ENCODE measurements at places on chromosomes 11 and 22. TPM values are rescaled to one million over a fixed set of nuclear protein-coding genes. Genes with fewer than 3 reads are reported as not detected.

DNA sequence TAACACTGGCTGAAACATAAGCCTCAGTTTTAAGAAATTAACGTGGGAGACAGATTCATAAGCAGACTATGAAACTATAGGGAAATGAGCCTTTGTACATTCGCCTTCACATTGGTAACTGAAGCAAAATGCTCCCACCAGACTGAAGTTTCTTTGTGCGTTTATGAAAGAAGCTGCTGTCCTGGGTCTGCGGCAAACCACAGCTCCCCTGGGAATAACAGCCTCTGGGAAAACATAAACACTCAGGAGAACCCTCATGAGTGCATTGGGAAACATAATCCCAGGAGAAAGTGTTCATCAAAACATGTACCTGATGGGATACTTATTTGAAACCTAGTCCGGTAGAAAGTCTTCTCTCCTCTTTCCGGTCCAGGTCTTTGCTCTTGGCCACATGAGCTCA, 193.1 kb upstream of the LARGE1 start:
- H3K4me3 ChIP-seq, result no peak overlapping the region
- no peaks in the 10 kb centered on the region for H3K36me3 ChIP-seq
- DNase-seq, result no peak
- H3K27me3 ChIP-seq, result no peaks in the 10 kb centered on the region
- no peaks in the 10 kb centered on the region for H3K4me1 ChIP-seq
- no peak overlapping the region for H3K27ac ChIP-seq

GRCh38 chr11:2781408-2782274, 81.8 kb upstream of the KCNQ1OT1 start:
- H3K4me1 ChIP-seq, result peaks cover 50% of the 10 kb centered on the region
- no peaks in the 10 kb centered on the region for H3K27me3 ChIP-seq
- H3K4me3 ChIP-seq, result no peak overlapping the region
- no peaks in the 10 kb centered on the region for H3K36me3 ChIP-seq
- peak; percentile 53 for DNase-seq

DNA sequence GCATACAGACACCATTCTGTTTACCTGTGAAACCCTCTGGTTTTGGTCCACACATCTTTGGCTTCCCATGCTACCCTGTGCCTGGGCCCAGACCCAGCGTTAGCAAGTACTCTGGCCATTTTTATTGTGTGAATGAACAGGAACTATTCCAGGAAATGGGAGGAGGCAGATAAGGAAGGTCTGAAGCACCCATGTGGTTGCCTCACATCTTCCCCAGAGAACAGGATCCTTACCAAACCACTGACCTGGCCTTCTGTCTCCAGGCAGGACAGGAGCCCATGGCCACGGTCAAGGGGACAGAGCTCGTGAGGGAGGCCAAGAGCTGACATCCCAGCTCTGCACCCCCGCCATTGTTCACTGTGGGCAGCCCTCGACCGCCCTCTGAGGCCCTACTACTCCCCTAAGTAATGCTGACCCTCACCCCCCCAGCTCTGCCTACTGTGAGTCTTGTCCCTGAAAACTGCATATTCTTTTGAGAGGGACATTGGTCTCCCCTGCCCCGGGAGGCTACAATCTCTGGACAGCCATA, 97.7 kb upstream of the TP53I11 start:
- no peaks in the 10 kb centered on the region for H3K27me3 ChIP-seq
- no peaks in the 10 kb centered on the region for H3K36me3 ChIP-seq
- DNase-seq, result no peak
- peaks cover 43% of the 10 kb centered on the region for H3K4me1 ChIP-seq

DNA sequence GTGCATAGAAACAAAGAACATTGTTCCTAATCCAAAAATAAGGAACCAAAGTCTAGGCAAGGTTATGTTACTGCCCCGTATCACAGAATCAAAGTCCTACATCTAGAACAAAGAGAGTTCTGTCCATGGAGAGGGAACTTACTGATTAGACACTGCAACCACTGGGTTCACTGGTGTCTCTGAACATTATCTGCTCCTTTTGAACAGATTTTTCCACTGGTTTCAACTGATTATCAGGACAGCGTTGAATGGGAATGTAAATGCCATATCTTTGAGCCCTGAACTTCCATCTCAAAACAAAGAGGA, 20.1 kb upstream of the OR8D2 start:
- DNase-seq, result no peak
- no peaks in the 10 kb centered on the region for H3K36me3 ChIP-seq
- H3K4me1 ChIP-seq, result no peaks in the 10 kb centered on the region
- H3K4me3 ChIP-seq, result no peak overlapping the region
- H3K27ac ChIP-seq, result no peak overlapping the region

DNA sequence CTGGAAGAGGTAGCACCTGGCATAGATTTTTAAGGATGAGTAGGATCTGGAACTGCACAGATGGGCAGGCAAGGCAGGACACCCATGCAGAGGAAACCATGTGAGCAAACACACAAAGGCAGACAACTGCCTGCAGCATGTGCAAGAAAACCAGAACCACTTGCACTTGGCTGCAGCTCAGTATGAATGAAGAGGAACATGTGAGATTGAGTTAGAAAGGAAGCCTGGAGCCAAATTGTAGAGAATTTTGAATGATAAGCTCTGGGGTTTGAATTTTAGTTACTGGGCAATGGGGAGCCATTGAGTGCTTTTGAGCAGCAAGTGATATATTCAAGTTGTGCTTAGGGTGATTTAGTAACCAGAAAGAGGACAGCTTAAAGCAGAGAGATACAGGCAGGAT, 583.4 kb downstream of the SOX6 start:
- H3K4me1 ChIP-seq, result peaks cover 5% of the 10 kb centered on the region
- no peaks in the 10 kb centered on the region for H3K27me3 ChIP-seq
- no peak for DNase-seq
- H3K4me3 ChIP-seq, result no peak overlapping the region

OR2AG2 gene
- not detected for total RNA-seq

CENPM gene
- not detected for total RNA-seq

APOA5 gene
- not detected for total RNA-seq

PHLDA2 gene
- 1.8 TPM for total RNA-seq
